ENCODE measurements at places on chromosomes 12 and 14.
A peak's percentile ranks its signal among the peaks of the same experiment; 100 is the strongest.

DNA sequence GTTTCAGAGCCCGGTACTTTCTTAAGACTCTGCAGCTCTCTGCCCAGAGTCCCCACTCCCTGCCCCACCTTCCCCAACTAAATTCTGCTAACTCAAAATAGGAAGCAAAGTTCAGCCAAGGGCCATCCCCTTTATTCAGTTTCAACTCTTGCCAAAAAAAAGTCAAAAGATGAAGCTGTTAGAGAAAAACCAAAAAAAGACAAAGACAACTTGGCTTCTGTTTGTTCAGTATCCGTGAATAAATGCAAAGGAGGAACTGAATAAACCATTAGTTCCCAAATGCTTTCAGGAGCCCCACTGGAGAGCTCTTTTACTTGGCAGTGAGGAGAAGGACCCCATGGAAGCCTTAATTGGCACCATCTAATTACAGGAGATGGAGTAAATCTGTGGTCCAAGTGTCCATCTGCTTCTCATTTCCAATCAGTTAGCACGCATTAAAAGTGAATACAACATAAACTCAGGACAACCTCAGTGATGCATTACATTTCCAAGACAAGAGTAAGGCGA lies 155.4 kb upstream of the GZMB start:
- DNase-seq = peak; percentile 67

DNA sequence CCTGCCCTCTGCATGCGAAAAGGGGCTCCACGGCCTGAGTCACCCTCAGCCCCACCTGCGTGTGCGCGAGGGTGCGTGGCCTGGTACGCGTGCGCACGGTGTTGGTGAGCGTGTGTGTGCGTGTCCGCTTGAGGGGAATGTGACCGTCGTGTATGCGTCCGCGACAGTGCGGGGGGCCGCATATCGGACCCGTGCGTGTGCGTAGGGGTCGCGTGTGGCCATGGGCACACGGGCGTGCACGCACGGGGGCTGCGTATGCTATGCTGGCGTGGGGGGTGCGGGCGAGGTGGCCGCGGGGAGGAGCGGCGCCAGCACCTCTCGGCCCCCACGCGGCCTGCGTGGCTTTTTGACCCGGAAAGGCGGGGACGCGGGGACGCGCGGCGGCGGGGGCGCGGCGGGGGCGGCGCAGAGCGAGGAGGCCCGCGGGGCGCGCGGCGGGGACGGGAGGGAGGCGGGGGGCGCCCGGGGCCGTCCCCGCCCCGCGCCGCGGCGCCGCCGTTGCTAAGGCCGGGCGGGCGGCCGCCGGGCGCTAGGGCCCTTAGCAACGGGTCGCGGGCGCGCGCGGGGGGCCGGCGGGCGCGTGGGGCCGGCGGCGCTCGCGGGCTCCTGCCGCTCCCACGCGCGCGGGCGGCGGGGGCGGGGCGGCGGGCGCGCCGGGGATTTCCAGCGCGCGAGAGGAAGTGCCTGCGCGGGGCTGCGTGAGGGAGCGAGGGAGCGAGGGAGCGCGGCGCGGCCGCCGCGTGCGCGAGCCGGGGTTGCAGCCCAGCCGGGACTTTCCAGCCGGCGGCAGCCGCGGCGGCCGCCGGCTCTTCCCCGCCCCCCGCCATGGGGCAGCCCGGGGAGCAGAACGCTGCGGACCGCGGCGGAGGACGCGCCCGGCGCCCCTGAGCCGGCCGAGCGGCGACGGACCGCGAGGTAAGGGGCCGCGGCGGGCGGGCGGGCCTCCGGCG lies at the start of gene TRAF3:
TSS of gene TRAF3 (plus strand) at position 689 of the 950 bp plus-strand sequence. CDS start 92,753 bp downstream, outside the sequence.
- no peak for DNase-seq

DNA sequence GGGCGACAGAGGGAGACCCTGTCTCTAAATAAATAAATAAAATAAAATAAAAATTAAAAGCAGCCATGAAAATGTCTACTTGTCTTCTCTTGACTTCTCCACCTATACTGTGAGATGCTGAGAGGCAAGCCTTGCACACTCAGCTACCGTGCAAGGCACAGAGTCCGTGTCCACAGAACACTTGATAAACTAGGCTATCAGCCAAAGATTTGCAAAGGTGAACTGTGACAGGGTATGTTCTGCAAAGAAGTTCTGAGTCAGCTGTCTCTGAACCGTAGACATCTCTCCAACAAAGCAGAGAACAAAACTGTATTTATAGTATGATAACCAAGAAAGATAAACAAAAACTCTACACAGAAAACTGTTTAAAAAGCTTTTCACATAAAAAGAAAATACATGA lies 35.5 kb downstream of the STXBP6 start:
- no peak for DNase-seq

DNA sequence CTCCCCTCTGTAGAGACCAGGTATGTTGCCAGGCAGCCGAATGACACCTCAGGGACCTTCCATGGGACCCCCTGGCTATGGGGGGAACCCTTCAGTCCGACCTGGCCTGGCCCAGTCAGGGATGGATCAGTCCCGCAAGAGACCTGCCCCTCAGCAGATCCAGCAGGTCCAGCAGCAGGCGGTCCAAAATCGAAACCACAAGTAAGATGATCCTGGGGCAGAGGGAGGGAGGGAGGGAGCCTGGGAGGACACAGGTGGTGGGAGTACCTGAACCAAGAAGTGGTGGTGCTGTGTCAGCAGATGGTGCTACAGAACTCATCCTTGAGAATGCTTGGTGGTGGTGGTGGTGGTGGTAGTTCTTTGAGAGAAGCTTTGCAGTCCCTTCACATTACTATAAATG lies 1.0 kb downstream of the SMARCD1 start:
- no peak for DNase-seq

GRCh38 chr12:52311285-52311648 lies 9.9 kb downstream of the KRT83 start:
- no peak for DNase-seq

GRCh38 chr12:131740626-131741025 lies 29.7 kb downstream of the SFSWAP start:
- no peak for DNase-seq

DNA sequence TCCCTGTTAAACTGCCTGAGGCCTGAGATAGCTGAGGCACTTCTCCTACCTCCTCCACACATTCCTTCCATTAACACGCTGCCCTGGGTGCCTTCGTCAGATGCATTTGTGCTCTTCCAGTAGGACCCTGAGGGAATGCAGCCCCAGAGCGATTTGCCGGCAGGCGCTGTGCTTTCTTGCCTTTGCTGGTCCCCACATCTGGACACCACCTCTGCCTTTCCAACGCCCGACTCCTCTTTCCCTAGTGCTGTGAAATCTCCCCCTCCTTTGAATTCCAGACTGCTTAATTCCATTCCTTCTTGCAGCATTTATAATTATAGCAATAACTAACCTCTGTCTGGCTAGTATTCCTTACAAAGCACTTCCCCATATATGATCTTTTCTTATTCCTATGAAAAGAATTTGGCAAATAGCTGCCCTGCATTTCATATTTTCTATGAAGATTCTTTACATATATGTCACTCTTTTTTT lies 88.4 kb downstream of the C12orf75 start:
- no peak for DNase-seq

DNA sequence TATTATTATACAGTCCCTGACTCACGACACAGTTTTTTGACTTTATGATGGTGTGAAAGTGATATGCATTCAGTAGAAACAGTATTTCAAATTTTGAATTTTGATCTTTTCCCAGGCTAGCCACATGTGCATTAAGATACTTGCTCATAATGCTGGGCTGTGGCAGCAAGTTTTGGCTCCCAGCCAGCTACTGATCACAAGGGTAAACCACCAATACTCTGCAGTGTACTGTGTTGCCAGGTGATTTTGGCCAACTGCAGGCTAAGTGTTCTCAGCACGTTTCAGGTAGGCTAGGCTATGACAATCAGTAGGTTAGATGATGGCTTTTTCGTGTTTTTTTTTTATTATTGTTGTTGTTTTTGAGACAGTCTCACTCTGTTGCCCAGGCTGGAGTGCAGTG lies 69.4 kb upstream of the ACTN1 start:
- DNase-seq = no peak

- no peak for DNase-seq
These were observed 796.4 kb downstream of the MED13L start for GRCh38 chr12:115481141-115481540.

DNA sequence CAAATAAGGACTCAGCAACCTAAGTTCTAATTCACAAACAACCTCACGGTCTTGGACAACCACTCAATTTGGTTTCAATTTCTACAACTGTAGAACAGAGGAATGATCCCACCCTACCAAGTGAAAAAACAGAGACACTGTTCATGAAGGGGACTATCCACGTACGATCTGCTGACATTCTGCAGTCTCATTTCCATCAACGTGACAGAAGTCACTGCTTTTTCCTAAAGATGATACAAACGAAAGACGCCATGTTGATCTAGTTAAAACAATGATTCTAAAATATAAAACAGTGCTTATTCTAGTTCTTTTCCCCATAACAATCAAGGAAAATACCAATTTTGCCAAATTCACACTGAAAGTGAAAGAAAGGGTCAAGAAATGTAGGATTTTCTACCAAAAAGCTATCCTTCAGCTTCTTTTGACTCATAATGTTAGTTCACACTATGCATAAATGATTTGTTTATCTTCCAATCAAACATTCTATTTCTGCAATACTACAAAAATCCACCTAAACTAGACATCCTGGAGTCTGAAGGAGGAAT lies 38.1 kb downstream of the CORO1C start:
- no peak for DNase-seq

DNA sequence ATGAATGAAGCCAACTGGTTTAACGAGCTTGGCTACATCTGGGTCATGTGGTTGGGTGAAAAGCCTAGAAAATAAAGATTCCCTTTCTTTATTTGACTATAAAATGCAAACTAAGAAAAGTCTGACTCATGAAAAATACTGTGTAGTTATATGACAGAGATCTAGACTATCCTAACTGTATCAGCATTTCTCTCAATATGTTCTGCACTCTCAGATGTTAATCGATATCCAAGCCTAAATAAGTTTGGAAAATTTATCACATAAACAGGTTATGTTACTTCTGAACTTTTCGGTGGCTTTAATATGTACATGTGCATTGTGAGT lies 133.1 kb downstream of the DAAM1 start:
- no peak for DNase-seq

- no peak for DNase-seq
These were observed 22.8 kb upstream of the RPLP0 start for GRCh38 chr12:120223458-120224303.

- no peak for DNase-seq
These were observed 3.5 kb downstream of the RFX4 start for GRCh38 chr12:106586278-106586802.

DNA sequence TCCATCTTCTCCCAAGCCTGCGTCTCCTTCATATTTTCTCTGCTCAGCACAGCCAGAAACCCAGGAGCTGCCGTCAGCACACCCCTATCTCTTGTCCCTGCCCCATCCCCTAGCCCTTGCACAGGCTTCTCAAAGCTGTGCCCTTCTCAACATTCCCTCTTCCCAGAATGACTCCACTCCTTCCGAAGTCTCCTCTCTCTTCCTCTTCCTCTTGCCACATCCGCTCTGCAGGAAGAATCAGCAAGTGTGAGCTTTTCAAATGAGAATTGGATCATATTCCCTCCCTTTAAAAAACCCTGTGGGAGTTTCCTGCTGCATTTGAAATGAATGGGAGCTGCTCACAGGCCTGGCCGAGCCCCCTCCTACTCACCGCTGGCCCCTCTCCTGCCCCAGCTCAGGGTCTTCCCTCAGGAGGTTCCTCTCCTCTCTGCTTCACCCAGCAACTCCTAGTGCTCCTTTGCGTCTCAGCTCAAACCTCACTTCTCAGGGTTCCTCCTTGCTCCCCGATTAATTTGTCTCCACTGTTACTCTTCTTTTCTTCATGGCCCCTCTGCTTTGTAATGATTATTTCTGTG lies 528.5 kb upstream of the CCDC196 start:
- DNase-seq = no peak

Data from NCI-H1092 (cell line).